ENCODE measurements at places on chromosomes 7 and 10.

DNA sequence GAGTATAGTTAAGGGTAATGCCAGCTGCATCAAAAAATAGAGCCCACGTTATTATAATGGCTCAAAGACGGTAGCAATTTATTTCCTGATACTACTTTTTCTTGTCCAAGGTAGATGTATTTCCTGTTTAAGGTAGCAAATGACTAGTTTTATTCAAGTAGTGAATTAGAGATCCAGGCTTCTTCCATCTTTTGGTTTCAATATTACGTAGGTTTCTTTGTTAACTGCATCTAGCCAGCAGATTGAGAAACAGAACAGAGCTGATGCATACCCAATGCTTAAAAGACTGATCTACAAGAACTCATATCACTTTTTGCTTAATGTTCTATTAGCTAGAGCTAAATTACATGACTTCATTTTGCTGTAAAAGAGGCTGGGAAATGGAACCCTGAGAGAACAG, 992.1 kb downstream of the NRG3 start:
- no peak for DNase-seq

GRCh38 chr7:98213888-98214810, 2.9 kb downstream of the BHLHA15 start:
- DNase-seq, result no peak

DNA sequence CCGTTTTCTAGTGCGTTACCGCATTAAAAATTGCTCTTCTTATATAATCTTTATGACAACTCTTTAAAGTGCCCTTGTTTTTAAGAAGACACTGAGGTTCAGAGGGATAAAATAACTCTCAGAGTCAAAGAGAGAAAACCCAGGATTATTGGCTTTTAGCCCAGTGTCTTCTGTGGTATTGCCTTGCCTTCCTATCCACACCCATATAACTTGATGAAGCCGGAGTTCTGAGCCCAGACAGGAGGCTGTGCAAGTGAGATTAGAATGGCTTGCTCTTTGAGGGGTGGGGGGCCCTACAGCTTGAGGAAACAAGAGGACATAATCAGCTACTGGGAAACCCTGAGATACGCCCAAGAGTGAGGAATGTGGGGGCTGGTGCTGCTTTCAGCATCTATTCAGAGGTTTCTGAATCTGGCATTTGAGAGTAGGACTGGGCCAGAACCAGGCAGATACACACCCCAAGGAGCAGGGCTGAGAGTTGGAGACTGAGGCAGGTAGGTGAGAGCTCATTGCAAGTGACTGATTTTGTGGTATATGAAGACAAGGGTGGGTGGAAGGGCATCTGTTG, 2.3 kb downstream of the PRXL2A start:
- DNase-seq, result no peak

DNA sequence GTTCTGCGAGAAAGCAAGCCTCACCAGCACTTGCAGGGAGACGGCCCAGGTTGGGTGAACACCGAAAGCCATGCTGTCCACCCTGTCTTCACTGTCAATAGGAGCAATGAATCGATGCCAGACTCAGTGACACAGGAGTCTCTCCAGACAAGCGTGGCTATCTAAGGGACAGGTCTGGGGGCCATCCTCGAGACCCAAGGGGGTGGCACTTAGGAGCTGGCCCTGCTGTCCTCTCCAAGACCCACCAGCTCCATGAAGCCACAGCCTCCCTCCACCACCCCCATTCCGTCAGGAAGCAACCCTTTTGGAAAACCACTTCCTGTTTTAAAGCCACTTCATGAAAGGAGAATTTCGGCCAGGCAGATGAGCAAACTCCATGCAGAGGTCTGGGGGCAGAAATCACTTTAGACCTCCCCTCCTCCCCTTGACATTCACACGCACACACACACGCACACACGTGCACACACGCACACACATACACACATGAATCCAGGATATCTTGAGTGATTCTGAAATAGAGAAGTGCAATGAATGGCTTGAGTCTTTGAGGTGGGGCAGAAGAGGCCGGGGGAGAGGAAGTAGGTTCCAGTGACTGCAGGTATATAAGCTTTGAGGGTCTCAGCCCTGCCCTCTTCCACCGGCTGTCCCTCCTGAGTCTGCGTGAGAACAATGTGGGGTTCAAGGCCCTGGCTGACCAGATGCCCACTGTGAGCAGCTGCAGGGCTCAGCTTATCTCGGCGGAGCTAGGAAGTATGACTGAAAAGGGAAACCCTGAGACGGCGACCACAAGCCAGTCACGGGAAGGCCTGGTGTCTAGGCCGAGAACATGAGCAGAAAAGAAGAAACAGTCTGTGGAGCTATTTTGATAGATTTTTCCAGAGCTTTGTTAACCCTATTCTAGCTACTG, 25.0 kb downstream of the RGS10 start:
- no peak for DNase-seq

DNA sequence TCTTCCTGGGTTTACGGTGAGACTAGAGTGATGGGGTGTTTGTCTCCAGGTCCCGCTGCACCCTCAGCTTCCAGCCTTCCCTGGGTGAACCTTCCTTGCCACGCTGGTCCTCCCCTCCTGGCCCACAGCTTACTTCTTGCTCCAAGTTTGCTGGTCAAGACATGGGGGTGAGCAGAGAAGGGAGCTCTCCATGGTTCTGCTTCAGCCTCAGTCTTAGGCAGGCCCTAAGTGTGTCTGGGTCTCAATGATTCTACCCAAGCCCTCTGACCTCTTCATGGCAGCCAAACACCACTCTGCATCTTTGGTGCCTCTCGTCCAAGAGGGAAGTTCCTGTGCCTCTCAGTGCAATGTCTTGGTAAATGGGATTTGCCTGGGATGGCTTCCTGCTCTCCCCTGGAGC, 356.5 kb upstream of the KLF6 start:
- DNase-seq, result no peak

DNA sequence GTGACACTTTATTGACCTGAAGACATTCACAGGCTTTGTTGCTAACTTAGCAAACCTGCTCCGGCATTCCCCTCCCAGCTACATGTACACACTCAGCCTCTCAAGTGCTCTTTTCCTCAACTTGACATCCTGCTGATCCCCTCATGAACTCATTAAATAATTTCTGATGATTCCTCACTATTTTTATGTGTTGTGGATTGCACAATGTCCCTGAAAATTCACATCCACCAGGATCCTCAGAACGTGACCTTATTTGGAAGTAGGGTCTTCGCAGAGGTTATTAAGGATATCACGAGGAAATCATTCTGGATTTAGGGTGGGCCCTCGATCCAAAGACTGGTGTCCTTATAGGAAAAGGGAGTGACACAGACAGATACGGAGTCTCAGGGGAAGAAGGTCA, 27.3 kb downstream of the FIGNL1 start:
- no peak for DNase-seq

DNA sequence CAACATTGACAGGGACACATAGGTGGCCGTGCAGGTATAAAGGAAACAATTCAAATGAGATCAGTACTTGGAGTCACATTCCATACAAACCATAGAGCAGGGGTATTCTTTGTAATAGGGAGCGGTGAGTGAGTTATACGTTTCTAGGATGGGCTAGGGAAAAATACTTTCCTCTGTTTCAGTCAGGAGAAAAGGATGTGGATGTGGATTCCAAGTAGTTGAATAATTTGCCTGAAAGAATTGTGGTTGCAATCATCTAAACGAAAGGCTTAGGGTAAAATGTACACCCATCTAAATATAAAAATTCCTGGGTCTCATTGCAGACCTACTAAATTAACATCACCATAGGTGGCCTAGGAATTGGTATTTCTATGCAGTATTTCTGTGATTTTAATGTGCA, 270.7 kb upstream of the IGFBP3 start:
- DNase-seq, result no peak

DNA sequence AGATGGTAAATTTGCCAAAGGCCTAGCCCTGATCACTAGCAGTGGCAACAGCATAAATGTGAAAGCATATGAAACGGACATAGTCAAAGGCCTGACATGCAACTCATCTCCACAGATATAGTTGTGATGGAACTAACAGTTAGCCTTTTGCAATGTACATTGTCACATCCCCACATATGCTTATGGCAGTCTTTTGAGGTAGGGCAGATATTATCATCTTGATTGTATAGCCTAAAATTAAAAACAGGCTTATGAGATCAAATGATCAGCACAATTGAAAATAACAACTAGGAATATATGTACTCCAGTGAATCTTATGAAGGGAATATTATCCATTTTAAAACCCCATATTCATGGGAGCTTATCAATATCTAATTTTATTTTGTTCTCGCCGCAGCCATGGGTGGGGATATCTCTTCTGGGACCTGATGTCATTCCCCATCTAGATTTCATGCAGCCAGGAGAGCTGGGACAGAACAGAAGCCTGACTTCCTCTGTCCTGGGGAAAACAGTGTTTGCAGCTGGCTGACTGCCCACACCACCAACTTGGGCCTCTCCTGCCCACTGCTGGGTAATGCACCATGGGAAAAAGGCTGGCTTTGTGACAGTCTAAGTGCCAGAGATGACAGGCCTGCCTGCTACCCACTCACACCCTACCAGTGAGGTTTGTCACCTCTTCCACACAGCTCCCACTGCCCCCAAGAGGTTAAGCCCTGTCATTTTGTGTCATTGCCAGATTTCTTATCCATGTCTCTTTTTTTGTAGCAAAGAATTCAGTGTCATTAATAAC, 180.2 kb upstream of the FZD1 start:
- no peak for DNase-seq

GRCh38 chr7:157124690-157125089, 14.0 kb upstream of the UBE3C start:
- no peak for DNase-seq

DNA sequence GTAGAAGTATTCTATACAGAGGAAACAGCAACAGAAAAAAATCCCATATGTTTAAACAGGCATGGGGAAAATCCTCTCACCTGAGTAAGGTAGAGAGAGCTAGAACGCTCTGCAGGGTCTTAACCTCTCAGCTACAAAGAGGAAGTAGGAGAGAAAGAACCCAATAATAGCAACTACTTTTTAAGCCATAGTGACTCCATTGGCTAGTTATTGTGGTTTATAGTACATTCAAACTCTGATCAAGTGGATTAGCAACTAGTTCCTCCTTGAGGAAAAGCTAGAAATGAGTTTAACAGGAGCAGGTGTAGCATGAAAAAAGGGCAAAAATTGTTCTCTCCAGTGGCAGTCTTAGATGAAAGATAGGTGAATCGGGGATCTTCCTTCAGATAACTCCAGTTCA, 89.7 kb downstream of the HGF start:
- no peak for DNase-seq

DNA sequence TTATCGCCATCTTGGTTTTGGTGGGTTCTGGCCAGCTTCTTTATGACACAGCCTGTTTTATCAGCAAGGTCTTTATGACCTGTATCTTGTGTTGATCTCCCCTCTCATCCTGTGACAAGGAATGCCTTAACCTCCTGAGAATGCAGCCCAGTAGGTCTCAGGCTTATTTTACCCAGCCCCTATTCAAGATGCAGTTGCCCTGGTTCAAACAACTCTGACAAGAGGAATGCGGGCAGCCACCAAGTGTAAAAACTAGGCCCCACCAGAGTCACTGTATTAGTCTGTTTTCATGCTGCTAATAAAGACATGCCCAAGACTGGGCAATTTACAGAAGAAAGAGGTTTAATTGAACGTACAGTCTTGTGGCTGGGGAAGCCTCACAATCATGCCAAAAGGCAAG, 671.3 kb downstream of the SORCS1 start:
- no peak for DNase-seq

DNA sequence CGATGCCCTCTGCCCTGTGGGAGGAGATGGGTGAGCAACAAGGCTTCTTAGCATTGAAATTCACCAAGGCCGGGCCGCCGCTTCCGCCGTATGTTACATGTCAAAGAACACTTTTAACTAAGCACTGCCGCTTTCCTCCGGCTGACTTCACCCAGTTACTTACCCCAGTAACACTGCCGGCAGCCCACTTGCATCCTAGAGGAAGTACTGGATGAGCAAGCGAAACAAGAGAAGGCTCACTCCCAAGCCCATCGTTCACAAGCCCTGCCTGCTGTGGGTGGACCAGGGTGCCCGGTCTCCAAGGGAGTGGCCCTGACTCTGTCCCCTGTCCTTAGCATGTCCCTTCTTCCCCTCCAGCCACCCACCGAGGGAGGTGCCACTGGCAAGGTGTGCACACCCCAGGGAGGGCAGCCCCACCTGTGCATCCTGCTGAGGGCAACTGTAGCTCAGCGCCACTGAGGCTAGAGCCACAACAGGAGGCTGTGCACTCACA, 73.1 kb upstream of the EBF3 start:
- DNase-seq, result no peak

All from T1000 (cell line).